DMS79 treated with DMSO at 0.1 percent for 48 hours (cell line): ENCODE measurements at places on chromosomes 16 and 17.

- DNase-seq, result no peak
These were observed 129.9 kb downstream of the MGAT5B start for GRCh38 chr17:76997981-76998531.

DNA sequence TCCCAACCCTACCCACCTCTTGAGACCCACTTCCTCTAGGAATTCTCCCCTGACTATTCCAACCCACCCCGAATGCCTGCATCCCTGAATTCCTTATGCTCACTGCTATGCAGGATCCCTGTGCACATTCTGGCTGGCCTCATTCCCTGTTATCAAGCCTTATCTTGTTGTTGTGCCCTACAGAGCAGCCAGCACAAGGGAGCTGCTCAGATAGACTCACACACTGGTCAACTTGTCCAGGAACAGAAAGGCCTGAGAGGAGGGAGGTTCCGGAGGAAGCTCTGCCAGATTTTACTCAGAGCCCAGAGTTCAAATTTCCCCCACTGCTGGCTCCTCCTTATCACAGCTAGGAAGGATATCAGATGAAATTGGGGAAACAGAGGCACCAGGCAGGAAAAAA, 24.8 kb upstream of the MYO18A start:
- no peak for DNase-seq

- no peak for DNase-seq
These were observed 31.3 kb downstream of the PLCG2 start for GRCh38 chr16:81810361-81810760.

- DNase-seq, result no peak
These were observed 28.9 kb downstream of the TNFRSF13B start for GRCh38 chr17:16943032-16943352.

DNA sequence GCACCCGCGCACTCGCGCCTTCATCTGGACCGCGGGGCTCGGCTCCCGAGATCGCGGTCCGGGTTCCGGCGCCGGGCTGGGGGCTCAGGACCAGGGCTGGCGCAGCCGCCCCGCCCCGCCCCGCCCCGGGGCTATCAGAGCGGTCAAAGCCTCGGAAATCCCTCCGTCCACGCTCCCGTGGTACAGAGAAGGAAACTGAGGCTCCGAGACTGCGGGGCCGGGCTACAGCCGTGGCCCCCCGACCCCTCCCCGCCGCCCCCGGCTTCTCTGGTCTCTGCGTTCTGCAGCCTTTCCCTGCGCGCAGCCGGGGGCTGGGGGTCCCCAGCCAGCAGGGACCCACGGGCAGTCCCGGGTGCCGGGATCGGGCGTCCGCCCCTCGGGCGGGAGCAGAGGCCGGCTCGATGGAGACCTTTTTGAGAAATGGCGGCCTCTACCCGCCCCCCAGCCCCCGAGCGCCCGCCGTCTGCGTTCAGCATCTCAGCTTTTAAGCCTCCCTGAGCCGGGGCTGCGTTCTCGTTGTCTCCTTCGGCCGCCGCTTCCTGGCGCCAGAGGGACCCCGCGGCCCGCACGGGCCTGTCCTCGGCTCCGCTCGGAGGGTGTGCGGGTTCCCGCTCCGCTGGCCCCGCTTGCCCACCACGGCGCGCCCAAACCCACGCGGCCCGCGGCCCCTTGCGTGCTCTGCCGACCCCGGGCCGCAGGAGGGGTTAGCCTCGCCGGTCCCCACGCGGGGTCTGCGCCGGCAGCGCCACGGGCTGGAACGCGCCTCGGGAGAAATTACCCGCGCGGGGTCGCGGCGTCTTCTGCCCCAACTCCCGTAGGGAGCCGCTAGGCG, 1.5 kb upstream of the NPTX1 start:
- DNase-seq, result no peak

- DNase-seq, result no peak
These were observed 55.5 kb downstream of the SEC14L1 start for GRCh38 chr17:77196251-77196650.

DNA sequence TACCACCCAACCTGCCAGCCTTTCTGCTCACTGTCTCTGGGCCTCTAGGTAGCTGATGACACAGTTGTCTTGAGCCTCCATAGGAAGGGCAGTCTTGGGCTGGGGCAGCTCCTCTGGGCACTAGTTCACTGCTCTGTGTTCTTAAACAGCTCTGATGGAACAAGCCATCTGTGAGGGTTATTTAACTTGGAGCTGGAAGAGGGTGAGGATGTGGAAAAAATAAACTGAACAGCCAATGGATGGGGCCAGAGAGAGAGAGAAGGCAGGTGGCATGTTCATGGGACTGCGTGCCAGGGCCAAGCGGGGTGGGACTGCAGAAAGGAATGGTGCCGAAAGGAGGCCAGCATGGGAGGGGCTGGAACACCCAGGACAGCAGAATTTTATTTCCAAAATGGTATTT, 52.6 kb downstream of the HIC1 start:
- DNase-seq, result no peak

DNA sequence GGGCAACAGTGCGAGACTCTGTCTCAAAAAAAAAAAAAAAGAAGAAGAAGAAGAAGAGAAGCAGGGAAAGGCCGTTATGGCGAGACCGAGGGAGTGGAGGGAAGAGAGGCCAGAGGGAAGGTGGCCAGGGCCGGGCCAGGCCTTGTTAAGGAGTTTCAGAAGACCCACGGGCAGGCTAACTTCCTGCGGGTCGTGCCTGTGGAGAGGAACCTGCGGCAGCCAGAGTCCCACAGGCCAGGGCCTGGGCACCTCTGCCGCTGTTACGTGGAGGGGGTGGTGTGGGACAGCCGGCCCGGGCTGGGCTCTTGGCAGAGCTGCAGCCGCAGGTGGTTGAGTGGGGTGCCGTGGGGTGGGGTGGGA, 5.4 kb downstream of the WDR81 start:
- DNase-seq, result no peak

DNA sequence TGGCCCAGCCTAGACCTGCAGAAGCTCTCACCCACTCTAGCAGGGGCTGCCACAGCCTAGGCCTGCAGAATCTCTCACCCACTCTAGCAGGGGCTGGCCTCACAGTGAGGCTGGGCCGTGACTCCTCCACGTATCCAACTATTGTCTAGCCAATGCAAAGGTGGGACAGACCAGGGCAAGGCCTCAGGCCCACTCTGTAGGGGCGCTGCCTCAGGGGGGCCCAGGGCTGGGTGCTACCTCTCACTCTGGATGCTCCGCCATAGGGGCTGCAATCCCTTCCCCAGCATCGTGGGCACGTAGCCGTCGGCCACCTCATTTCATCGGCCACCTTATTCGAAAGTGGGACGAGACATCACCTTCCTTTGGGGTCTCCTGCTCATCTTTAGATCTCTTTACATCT, 51.7 kb downstream of the RPH3AL start:
- no peak for DNase-seq

- DNase-seq, result no peak
These were observed 11.5 kb upstream of the KRT38 start for GRCh38 chr17:41452281-41452680.

DNA sequence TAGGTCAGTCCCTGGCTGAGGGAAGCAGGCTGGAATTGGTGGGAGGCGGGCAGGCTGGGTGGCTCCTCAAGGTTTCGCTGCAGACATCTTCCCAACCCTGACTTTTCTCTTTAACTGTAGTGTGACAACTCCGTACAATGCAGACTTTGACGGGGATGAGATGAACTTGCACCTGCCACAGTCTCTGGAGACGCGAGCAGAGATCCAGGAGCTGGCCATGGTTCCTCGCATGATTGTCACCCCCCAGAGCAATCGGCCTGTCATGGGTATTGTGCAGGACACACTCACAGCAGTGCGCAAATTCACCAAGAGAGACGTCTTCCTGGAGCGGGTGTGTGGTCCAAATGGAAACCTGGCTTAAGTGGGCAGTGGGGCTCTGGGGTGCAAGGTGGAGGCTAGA, 15.0 kb downstream of the POLR2A start:
- DNase-seq, result no peak
